NCI-H510A treated with DMSO at 0.1 percent for 48 hours (cell line): ENCODE measurements at places on chromosomes 1 and 21.

DNA sequence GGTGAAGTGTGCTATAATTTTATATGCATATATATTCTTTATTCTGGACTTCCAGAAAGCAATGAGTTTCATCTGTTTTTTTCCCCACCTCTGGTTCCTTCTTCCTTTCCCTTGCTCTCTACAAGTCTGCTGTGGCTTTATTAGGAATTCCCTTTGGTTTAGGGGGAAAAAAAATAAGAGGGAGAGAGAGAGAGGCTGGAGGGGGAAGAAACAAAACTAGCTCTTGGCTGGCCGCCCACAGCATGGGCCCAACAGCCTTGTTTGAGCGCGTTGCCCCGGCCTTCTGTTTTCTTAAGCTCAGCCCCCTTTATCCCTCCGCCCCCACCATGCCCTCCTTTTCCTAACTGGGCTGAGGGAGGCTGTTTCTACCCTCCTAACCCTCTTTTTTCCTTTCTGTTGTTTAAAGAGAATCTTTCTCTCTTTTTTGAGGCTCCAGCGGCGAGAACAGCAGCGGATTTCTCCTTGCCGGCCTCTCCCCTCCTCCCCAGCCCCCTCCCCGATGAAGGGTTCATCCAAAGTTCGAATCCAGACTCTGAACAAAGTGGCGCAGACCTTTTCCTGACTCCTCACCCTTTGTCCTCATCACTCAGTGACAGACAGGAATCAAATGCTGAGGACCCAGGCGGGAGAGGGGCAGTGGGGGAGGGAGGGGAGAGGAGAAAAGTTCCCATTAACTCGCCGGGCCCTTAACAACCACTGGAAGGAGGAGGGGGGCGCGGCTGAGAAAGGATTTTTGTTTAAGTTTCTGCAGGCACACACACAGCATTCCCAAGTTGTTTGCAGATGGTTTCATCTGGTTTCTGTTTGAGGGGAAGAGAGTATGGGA, 29.7 kb downstream of the PBX1 start:
- DNase-seq, result peak; percentile 34

DNA sequence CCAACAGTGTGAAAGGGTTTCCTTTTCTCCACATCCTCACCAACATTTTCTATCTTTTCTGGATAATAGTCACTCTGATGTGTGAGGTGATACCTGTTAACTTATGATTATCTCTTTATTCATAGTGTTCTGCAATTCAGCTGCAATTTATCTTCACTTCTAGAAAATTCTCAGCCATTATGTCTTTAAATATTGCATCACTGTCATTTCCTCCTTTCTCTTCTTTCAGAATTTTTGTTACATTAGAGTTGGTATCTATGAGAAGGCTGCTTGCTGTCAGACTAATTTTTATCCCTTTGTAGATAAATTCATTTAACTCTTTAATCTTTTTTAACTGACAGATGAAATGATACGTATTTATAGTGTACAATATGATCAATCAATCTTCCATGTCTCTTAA, 30.5 kb upstream of the ATF3 start:
- no peak for DNase-seq

GRCh38 chr1:7552402-7552801, 218.7 kb upstream of the VAMP3 start:
- DNase-seq, result no peak

- peak; percentile 75 for DNase-seq
Observed at GRCh38 chr1:163981500-163982030, 577.4 kb upstream of the PBX1 start.

DNA sequence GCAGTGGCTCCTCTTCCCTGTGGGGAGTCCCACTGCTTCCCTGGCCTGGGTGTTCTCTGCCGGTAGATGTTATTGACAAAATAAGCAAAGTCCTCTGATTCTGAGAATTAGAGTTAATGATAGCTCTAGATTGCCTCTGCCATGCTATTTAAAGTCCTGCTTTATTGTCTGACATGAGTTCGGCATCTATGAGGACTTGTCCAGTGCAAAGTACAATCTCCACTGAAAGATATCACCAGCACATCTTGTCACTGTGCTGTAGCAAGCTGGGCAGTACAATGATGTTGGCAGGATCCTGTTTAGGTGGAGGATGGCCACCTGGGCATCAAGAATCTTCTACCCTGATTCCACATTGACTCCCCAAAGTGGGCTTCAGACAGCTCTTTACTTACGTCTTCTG, 54.0 kb upstream of the ATP5PO start:
- DNase-seq, result no peak

DNA sequence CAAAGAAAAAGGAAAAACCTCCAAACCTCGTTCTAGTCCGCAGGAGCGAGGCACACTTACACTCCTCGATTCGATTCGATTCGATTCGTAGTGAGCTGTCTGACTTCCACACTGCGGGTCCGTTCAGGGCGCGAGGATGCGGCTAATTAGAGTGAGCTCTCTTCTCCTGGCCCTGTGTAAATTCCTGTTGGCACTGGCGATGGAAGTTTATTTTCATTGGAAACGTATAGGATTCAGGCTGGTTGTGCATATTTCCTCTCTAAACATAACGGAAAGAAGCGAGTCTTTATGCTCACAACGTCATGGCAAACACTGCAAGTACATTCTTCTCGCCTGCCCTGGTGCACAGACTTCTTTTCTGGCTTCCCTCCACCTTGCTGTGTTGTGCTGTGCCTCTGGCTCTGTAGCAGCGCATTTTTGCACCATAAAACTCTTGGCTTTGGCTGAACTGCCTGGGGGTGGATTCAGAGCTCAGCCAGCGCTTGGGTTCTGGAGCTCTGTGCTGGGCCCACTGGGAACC, 2.7 kb downstream of the HUNK start:
- no peak for DNase-seq

DNA sequence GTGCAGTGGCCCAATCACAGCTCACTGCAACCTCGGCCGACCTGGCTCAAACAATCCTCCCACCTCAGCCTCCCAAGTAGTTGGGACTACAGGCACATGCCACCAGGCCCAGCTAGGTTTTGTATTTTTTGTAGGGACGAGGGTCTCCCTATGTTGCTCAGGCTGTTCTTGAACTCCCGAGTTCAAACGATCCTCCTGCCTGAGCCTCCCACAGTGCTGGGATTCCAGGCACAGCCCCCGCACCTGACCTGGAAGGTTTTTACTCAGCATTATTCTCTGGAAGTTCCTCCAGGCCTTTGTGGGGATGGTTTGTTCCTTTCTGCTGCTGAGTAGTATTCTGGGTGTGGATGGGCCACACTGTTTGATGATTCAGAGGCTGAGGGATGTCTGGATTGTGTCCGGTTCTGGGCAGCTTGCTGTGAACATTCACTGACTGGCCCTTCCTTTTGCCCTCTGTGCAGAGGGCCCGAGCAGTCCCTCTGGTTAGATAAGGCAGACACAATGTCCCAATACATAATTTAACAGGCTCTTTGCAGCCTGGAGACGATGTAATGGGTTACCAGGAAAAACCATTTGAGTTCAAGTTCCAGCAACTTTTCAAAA, 6.0 kb upstream of the TRAPPC10 start:
- no peak for DNase-seq
